Thoracic aorta (tissue), 2 donors: ENCODE measurements at places on chromosomes 13 and 19.

- no peak for DNase-seq
Observed at GRCh38 chr19:4969772-4970531, 1.0 kb downstream of the KDM4B start.

DNA sequence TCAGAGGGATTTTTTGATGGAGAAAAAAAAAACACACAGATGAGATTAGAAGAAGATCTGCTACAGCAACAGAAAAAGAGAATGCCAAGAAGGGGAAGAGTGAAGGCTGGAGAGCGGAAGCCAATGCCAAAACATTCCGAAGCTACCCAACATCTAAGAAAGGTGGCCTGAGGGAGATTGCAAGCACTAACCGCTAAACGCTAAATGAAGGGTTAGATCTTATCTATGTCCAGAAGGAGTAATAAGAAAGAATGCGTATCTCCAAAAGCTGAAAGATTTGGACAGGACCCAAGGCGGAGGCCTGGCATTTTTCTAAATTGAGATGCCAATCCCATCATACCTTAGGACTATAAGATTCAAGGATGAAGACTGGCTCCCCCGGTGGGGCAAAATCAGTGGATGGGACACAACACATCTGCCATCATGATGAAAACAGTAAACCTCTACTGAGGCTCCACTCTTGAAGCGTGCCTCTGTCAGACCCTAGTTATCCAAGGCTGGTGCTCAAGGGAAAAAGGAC lies 15.6 kb upstream of the HMGB1 start:
- DNase-seq: no peak

GRCh38 chr13:97834250-97834649 lies 119.2 kb upstream of the IPO5 start:
- no peak for DNase-seq

- DNase-seq: no peak
Observed at GRCh38 chr19:17549085-17549740, 6.2 kb upstream of the COLGALT1 start.

DNA sequence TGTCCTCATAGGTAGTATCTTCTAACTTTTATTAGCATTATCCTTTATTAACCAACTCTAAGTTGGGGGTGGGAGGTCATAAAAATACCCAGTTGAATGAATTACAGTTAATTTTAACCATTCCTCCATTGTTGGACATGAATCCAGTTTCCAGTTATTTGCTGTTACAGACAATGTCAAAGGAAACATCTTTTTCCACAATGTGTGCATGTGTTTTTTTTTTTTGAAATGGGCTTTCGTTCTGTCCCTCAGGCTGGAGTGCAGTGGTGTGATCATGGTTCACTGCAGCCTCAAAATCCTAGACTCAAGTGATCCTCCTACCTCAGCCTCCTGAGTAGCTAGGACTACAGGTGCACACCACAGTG lies 32.0 kb downstream of the KLF5 start:
- DNase-seq: no peak

DNA sequence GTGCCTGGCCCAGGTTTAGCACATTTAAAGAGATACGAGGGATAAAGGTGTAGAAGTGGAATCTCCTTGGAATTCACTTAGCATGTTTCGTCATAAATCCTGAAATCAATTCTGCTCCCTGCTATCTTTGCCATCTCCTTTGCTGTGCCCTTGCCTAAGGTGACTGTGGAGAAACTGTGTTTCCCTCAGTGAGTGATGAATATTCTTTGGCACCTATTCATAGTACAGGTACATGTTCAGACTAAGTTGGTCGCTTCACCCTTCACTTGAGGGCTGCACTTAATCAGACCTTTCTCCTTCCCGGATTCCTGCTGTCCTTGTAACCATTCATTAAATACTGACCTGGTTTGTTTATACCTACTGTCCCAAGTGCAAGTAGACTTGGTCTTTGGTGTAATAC lies 17.8 kb downstream of the PCCA start:
- DNase-seq: no peak

GRCh38 chr19:17424743-17425365 lies 5.0 kb downstream of the MVB12A start:
- no peak for DNase-seq

GRCh38 chr19:2255982-2256685 lies at the start of gene JSRP1:
Gene JSRP1, minus strand, starts transcription at chr19:2256417. Its CDS starts 1,103 bp downstream, at chr19:2255314.
- no peak for DNase-seq

DNA sequence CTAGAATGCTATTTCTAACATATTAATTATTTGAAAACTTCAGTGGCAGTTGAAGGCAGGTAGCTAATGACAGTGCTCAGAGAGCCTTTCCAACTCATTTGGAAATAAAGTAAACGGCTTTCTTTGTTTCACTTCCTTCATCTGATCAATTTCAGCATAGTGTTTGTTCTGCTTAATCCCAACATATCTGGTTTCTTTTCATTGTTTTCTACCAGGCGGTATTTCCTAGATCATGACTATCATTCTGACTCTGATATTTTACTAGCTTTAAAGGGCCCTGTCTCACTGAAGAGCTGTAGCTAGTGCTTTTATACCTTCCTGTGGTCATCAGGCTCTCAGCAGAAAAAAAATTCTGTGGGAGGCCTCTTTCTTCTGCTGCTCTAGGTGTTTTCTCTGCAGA lies 178.6 kb downstream of the RBM26 start:
- no peak for DNase-seq

DNA sequence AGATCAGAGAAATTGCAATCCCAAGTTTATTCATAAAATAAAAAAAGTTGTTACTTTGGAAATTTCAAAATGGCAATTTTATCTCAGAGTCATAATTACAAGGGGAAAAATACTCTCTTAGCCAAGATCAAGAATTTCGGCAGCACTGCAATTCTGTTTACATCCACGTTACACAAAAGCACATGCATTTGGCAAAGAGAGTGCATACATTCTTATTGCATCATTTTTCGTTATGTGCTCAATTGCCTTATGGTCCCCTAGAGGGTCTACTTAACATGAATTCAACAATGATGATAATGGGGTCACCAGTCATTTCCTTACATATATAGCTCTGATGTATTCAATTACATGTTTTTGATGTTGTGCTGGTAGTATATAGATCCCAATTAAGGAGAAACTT lies 498.0 kb downstream of the DIAPH3 start:
- DNase-seq: no peak

- no peak for DNase-seq
Observed at GRCh38 chr13:39016787-39017186, 21.1 kb downstream of the PROSER1 start.

DNA sequence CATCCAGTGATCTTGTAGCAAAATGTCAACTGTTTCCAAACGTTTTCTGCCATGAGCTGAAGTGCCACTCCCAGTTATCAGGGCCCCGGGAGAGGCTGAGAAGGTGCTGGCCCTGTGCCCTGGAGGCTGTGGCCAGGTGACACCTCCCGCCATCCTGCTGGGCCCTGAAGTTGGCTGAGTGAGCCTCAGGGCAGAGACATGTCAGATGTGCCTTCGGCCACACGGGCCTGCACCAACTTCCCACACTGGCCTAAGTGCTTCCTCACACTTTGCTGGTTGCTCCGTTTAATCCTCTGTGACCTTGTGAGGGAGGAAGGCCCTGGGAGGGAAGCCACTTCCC lies 4.8 kb downstream of the ADPRHL1 start:
- DNase-seq: no peak

- DNase-seq: no peak
Observed at GRCh38 chr19:19334063-19334988, 13.7 kb downstream of the MAU2 start.

- DNase-seq: peak; percentile 92
Observed at GRCh38 chr19:37317403-37318209, 53.3 kb upstream of the ZNF527 start.

DNA sequence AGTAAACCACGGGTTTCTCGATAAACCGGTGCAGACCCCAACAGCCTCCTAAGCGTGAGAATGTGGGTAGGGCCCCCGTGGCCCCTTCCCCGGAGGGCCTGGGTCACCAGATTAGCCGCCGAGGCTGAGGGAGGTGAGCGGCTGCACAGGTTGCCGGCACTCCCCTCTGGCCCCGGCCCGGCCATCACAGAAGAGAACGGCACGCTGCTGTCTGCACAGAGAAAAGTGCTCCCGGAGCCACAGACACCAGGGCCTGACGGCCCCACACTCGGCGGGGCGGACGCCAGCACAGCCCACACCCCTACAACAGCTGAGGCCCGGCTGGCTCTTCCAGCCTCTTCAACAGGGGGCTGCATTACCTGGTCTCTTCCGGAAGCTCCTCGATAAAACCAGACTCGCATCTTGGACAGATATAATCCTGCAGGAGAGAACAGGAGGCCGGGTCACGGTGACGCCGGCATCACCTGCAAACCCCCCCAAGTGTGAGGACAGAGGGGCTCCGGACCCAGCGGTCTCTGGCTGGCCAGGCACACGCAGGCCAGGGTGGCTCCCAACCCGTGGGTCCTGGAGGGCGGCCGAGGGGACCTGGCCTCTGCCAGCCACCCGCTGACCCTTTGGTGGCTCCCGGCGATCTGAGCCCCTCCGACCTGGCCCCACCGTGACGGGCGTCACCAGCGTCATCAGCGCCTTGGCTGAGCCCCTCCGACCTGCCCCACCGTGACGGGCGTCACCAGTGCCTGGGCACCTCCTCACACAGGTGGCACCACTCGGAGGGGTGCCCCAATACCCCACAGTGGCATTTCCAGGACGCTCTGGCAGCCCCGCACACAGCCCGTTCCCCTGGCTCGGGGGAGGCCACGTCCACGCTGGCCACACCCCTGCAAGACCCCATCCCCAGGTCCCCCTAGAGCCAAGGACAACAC lies 10.3 kb downstream of the RNF126 start:
- DNase-seq: no peak

GRCh38 chr19:46715620-46715974 lies 1.3 kb downstream of the PRKD2 start:
- no peak for DNase-seq

DNA sequence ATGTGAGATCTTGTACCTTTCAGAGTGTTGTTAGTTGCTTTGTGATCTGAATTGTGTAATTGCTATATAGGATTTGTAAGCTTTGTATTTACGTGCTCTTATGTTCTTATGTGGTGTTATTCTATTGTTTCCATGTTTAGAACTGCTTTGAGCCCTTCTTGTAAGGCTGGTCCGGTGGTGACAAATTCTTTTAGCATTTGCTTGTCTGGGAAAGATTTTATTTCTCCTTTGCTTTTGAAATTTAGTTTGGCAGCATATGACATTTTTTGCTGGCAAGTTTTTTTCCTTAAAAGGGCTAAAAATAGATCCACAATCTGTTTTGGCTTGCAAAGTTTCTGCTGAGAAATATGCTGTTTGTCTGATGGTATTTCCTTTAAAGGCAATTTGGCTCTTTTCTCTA lies 1089.2 kb upstream of the PCDH9 start:
- no peak for DNase-seq

- DNase-seq: no peak
Observed at GRCh38 chr19:15584095-15584494, 30.9 kb upstream of the CYP4F8 start.

- DNase-seq: no peak
Observed at GRCh38 chr19:34964598-34964997, 569 bp upstream of the ZNF792 start.

GRCh38 chr13:76993473-76993872 lies 1.6 kb downstream of the CLN5 start:
- no peak for DNase-seq

DNA sequence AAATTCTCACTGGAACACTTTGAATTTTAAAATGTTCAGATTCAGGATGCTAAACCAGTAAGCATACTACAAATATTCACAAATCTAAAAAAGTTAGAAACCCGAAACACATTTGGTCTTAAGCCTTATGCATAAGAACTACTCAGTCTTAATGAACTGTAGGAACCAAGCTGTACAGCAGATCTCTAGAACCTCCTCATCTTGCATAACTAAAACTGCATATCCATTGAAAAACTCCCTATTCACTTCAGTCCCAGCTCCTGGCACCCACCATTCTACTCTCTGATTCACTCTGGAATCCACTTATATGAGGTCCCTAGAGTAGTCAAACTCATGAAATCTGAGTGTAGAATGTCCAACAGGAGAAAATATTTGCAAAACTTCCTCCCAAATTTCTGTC lies 65.6 kb upstream of the CEACAM8 start:
- DNase-seq: no peak

DNA sequence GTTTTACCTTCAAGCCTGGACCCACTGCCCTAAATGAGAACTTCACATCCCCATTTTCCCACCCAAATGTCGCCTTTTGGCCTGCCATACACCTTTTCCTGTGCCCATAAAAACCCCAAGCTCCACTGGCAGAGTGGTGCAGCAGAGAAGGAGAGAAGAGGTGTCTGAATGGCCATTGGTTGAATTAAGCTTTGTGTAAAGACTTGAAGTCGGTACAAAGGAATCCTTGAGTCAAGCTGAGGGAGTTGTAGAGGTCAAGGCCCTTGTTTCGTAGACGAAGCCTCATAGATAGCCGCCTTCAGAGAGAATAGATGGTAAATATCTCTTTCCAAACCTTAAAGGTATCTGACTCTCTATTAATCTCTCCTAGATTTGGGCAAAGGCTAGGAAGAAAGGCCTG lies 1479.2 kb upstream of the PRR20A start:
- no peak for DNase-seq

- no peak for DNase-seq
Observed at GRCh38 chr13:26221399-26221720, 754 bp downstream of the RNF6 start.

GRCh38 chr19:34148658-34149185 lies 23.6 kb upstream of the LSM14A start:
- DNase-seq: no peak

GRCh38 chr13:77696006-77696878 lies 1.2 kb upstream of the SLAIN1 start:
- DNase-seq: no peak

GRCh38 chr13:73466561-73466960 lies 407.8 kb downstream of the KLF5 start:
- DNase-seq: no peak

GRCh38 chr19:56167064-56167578 lies 8.7 kb upstream of the GALP start:
- DNase-seq: no peak

DNA sequence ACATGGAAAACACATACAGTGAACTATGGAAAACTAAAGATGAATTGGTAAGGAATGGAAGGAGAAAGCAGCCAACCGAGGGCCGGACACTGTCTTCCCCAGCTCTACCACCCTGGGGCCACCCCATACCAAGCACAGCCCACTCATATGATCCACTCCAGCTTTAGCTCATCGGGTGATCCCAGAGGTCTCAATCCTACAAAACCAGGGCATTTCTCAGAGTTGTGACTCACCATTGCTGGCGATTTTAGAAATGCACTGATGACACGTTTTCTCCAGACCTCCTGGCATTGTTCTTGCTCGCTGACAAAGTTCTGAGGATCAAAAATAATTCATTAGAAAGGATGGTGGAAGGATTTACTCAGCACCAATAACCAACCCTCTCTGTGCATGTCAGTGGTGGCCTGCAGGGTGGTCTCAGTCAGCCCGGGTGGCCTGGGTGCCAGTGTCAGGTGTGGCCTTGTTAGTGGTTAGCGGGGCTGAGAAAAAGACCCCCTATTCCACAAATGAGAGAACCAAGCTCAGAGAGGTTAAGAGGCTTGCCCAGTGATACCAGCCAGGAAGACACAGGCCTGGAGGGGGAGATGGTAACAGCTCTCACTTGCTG lies 6.6 kb downstream of the TMEM272 start:
- DNase-seq: no peak

DNA sequence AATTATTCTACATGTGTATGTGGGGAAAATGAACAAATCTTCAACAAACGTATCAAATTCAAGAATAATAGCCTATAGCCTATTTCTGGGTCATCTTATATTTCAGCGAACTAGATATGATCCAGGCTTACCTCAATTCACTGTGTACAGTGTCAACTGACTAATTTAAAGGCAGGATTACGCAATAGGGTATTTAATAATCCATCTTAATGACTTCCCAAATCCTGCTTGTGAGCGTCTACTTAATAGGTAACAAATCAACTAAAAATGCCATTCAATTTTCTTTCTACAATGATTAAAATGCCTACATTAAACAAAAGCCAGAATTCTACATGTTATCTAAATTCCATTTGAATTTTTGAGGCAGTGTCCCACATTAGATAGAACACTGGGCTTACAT lies 67.0 kb downstream of the USP12 start:
- no peak for DNase-seq
